ENCODE measurements at places on chromosomes 5 and 9.

- no peak for DNase-seq
Measured at GRCh38 chr5:6936031-6936430, 222.8 kb downstream of the TENT4A start.

DNA sequence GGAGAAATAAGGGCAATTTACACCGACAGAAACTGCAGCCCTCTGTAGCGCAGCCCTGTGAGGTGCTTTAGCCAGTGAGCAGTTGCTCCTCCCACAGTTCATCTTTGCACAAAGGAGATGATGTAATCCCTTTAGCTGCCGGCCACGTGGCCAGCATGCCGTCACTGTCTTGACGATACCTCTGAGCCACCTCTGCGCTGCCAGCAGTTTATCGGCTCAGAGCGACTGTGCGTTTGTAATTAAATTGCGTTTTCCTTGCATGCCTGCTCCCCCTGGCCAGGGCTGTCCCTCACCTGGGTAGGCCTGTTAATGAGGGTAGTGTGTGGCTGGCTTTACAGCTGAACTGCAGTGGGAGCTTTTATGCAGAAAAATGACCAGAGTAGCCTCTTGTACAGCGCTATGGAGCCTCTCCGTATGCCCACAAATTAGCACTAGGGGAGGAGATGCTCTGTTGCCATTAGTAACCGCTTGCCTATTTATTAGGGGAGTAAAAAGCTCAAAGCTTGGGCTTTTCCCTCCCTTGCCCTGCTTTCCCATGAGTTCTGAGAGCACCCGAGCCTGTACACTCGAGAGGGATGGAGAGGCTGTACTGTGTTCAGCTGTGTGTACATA, 107.0 kb downstream of the TRIO start:
- DNase-seq, result no peak

- no peak for DNase-seq
Measured at GRCh38 chr5:23445573-23445972, 61.8 kb upstream of the PRDM9 start.

GRCh38 chr5:73120222-73121118, at the start of gene TMEM171:
TMEM171 (plus strand) TSS chr5:73120575; CDS start chr5:73123374, 2,799 bp downstream.
- no peak for DNase-seq

DNA sequence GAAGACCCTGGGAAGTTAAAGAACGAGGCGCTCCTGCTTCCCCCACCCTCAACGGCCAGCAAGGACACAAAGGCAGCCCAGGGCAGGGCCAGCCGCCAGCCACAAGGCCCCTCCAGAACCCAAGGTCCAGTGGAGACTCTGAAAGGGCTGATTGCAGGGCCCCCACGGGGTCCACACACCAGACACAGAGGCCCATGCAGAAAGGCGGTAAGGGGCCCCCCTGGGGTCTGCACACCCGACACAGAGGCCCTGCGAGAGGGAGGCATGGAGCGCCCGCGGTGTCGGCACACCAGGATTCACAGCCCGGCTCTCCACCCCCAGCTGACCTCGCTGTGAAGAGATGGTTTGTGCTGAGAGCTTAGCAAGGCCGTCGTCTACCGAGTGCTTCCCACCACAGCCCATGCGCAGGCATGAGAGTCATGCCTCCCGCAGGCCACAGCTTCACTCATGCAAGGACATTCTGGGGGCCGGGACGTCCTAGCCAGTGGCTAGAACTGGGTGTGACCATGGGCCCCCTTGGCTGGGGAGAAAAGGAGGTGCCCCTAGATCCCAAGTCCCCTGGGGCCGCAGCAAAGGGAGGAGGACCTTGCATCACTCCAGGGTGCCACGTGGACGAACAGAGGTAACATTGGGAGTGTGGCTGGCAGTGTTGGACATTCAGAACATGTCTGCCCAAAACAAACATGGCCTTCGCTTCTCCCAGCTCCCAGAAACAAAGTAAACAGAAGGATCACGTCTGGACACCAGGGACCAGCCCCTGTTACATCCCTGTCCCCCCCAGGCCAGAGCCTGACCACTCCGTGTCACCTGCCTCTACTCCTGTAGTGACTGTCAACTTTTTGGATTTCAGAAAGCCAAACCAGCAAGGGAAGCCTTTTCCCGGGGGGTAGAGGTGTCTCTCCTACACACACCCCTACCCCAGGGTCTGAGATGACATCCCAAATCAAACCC, 9.8 kb downstream of the BRD3 start:
- no peak for DNase-seq

GRCh38 chr5:103475629-103476240, 86.9 kb downstream of the NUDT12 start:
- peak; percentile 54 for DNase-seq

DNA sequence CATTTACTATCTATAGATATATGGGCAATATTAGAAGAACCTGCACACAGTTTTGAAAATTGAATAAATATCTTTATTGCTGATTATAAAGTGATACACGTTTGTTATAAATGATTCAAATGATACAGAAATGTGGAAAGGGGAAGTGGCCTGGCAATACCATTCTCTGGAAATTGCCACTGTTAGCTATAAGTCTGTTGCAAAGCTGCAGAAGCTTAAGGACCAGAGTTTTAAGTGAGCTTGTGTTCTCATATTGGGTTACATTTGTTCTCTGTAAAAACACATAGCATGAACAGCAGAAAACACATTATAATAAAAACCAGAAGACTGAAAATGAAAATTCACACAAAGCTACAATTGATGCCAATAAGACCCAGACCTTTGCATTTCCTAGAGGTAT, 59.6 kb downstream of the RASGRF2 start:
- no peak for DNase-seq

DNA sequence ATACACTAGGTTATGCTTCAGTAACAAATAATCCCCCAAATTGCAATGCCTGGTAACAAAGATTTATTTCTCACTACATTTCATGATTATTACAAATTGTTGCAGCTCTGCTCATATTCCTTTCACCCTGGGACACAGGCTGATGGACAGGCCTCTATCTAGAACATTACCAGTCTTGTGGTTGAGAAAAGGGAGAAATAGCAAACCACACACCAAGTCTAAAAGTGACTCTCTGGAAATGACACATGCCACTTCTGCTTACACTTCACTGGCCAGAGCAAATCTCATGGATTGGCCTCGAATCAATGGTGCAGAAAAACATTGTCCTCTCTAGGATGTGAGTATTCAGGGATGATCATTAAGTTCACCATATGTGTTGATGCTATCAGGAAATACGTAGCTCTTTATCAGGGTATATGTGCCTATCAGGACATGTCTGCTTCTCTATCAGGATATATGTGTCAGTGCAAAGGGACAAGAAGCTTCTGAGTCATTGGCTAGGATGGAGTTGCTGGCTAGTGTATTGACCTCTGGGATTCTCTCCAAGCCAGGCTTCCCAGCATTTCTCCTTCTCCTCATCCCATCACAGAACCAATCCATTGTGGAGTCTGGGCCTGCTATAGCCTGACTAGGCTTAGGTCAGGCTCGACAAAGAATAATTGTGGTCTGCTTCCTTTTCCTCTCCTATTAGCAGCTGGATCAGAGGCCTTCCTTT, 91.1 kb upstream of the CEP78 start:
- no peak for DNase-seq

DNA sequence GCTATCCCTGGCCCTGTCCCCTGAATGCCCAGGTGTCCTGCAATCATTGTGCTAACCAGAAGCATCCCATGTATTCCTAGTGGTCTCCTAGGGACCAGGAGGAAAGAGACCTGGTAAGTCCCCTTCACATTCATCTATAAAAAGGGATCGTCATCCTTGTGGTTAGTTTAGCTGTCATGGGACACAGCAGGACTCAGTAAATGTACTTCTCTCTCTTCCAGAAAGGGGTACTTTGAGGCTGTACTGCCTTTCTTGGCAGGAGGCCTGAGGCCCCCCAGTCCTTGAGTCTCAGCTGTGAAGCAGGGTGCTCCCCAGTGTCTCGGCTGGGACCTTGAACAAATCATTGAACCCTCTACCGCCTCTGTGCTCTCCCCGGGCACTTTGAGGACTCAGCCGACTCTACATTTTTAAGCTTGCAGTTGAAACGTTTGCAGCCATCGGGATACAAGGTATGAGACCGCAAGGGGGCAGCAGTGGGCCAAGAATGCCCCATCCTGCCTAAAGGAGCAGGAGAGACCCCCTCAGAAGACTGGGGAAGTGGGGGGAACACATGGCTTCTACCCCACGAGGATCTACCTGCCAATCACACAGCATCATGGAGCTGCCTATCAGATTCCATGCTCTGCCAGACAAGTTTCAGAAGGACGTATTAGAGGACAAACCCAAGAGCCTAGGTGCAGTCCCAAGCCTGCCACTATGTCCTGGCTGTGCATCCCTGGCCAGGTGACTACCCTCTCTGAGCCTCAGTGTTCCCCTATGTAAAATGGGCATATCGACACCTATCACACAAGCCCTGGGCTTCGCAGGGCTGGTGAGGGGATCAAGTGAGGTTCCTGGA, 2.4 kb upstream of the PHYKPL start:
- DNase-seq, result peak; percentile 44

- DNase-seq, result no peak
Measured at GRCh38 chr5:62029303-62029702, 276.7 kb upstream of the KIF2A start.

GRCh38 chr9:131840220-131840619, 100.3 kb upstream of the RAPGEF1 start:
- no peak for DNase-seq

GRCh38 chr5:123273984-123274383, 149.2 kb downstream of the CEP120 start:
- no peak for DNase-seq

DNA sequence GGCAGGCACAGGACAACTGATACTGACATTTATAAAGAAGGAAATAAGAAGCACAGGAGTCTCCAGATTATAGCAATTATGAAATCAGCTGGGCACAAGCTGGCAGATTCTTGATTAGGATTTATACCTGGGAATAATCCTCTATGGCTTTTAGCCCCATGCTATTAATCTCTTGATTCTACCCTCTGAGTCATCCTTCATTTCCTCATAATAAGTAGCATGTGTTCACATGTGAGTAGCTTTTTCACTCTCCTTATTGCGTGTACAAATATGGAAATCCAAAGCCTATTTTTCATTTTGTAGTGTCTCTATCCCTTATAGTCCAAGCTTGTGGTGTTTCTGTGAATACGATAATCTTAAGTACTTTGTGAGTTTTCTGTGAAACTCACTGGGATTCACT, 185.0 kb upstream of the PRLR start:
- no peak for DNase-seq

GRCh38 chr9:107260437-107261081, 22.5 kb upstream of the RAD23B start:
- no peak for DNase-seq

DNA sequence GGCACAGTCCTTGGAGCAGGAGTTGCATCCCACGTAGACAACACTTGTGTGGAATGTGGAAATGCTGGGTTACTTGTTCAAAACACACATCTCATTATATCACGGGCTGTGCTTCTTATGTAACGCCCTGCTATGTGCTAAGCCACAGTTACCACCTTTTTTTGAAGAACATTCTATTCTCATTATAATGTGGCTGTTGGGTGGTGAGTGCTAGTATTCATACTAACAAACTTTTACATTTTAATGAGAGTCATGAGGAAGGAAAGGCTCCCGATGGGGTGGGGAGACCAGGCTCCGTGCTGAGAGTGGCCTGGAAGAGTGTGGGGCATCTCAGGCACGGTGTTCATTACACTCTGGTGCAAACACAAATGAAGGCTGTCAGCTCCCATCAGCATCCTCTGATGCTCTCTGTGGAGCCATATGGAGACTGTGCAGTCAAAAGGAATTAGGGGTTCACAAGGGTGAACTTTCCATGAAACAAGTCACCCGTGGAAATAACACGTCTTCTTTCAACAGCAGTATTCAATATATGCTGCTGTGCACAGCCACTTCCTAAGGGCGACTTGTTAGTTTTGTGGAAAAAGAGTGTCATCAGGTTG, 153.1 kb upstream of the RAPGEF1 start:
- no peak for DNase-seq

GRCh38 chr5:131394128-131394527, 130.3 kb downstream of the CDC42SE2 start:
- no peak for DNase-seq

- DNase-seq, result no peak
Measured at GRCh38 chr9:99732715-99733114, 89.0 kb upstream of the NR4A3 start.

- DNase-seq, result no peak
Measured at GRCh38 chr5:150146862-150147601, 8.6 kb downstream of the PDGFRB start.

GRCh38 chr5:144972317-144972716, 801.6 kb downstream of the KCTD16 start:
- DNase-seq, result no peak

GRCh38 chr5:145938776-145939539, 2.6 kb downstream of the SH3RF2 start:
- no peak for DNase-seq

- DNase-seq, result no peak
Measured at GRCh38 chr5:14247054-14247386, 103.9 kb downstream of the TRIO start.

DNA sequence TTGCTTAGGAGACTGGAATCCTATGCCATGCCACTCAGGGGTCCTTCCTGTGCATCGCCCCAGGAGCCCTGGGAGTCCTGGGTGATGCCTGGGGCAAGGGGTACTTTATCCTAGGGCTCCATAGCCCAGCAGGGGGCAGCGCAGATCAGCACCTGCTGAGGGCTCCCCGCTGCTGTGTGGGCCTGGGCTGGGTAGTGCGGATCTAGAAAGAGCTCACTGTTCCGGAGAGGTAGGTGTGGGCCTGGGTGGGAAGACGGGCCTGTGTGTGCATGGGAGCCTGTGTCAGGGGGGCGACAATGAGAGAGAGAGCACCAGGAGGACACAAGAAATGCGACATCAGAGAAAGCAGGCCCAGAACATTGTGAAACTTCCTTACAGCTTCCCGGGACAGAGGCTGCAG, 11.4 kb upstream of the DAB2IP start:
- DNase-seq, result no peak

DNA sequence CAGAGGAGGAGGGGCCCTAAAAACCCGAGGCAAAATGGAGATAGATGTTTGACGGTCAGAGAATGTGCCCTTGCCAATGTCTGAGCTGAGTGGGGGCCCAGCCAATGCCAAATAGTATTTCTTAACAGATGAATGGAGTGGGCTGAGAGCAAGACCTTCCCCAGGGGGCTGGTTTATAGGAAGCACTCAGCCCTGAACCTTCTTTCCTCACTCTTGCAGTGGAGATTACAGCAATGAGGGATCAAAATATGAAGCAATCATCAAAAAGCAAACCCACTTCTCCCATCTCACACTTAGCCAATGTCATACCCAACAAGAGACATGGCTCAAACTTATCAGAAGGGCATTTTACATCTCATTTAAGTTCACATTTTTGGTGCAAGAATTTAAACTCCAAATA, 350.3 kb downstream of the GADD45G start:
- DNase-seq, result no peak

- DNase-seq, result peak; percentile 28
Measured at GRCh38 chr9:131366761-131367401, 27.0 kb upstream of the PRRC2B start.

- no peak for DNase-seq
Measured at GRCh38 chr5:108820983-108821382, 73.3 kb downstream of the FER start.

DNA sequence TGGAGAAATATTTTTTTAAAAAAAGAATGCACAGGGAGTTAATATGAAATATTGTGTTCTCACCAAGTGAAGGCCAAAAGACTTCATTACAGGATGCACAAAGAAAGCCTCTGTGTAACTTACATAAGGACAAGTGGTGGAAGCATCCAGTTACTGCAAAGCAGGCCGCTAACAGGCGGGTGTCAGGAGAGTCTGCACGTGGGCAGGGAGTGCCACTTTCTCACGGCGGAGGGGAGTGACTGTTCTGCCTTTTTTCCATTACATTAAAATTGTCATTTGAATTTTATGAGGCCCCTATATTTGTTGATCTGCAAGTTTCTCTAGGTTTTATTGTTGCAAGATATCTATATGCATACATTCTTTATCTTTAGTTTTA, 28.1 kb upstream of the SPATA31E1 start:
- no peak for DNase-seq
